CD4-positive, alpha-beta T cell treated with Interleukin-4 for 1 hour (primary cell): ENCODE measurements at places on chromosomes 13 and 19.

- DNase-seq: no peak
These were observed 455.7 kb downstream of the SUCLA2 start for GRCh38 chr13:47545201-47546024.

- DNase-seq: no peak
These were observed 3.5 kb downstream of the ANGPTL4 start for GRCh38 chr19:8367327-8368001.

DNA sequence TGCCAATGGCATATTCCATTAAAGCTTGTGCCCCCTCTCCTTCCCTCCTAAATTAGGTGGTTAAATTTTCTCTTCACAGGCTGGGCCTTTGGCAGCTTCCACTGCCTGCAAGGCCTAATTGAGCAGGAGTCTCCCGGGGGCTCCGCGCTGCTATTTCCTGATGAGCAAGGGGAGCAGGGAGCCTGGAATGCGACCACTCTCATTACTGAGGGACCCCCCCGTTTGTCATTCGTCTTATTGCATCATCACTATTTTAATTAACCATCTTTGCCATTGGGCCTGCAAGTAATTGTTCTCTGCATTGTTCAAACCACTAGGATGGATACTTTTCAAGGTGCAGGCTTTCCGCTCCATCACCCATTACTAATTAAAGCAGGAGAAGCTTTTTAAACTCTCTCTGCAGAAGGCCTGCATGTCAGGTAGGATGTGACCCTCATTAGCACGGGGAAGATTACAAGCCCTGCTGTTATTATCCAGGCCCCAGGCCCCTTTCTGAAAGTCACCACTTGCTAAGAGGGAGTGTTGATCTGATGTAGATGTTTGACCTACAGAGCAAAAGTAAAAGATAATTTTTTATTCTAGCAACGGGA, 142.3 kb downstream of the OXGR1 start:
- DNase-seq: no peak

DNA sequence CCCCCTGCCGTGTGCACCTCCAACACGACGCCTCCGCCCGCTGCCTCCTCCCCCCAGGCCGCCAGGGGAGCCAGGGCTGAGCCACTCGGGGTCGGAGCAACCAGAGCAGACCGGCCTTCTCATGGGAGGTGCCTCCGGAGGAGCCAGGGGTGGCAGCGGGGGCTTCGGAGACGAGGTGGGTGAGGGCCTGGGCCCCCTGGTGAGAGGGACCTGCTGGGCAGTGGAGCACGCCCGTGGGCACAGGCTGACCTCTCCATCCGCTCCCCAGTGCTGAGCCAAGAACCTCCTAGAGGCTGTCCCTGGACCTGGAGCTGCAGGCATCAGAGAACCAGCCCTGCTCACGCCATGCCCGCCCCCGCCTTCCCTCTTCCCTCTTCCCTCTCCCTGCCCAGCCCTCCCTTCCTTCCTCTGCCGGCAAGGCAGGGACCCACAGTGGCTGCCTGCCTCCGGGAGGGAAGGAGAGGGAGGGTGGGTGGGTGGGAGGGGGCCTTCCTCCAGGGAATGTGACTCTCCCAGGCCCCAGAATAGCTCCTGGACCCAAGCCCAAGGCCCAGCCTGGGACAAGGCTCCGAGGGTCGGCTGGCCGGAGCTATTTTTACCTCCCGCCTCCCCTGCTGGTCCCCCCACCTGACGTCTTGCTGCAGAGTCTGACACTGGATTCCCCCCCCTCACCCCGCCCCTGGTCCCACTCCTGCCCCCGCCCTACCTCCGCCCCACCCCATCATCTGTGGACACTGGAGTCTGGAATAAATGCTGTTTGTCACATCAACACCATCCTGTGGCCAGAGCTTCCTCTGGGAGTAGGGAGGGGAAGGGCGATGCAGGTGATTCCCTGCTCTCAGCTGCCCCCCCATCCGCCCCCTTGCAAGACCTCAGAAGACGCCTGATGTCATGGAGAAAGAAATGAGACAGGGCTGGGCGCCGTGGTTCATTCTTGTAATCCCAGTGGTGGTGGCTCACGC, 12.0 kb downstream of the BCAM start:
- DNase-seq: no peak
